Activated CD4-positive, alpha-beta memory T cell treated with anti-CD3 and anti-CD28 coated beads for 36 hours (primary cell): ENCODE measurements at places on chromosomes 5 and 9. TPM values are rescaled to one million over a fixed set of nuclear protein-coding genes. Genes with fewer than 3 reads are reported as not detected.

- no peak overlapping the region for H3K4me3 ChIP-seq
- no peaks in the 10 kb centered on the region for H3K4me1 ChIP-seq
- no peak overlapping the region for H3K27ac ChIP-seq
- H3K27me3 ChIP-seq, result no peaks in the 10 kb centered on the region
Observed at GRCh38 chr9:14136047-14136635, 177.8 kb downstream of the NFIB start.

- H3K4me1 ChIP-seq, result peaks cover 60% of the 10 kb centered on the region
- H3K4me3 ChIP-seq, result peak overlapping the region; percentile 72
- DNase-seq, result no peak
- H3K36me3 ChIP-seq, result peaks cover 23% of the 10 kb centered on the region
Observed at GRCh38 chr9:97919217-97919813, 3.0 kb downstream of the TRMO start.

GRCh38 chr9:25570802-25571201, 107.4 kb downstream of the TUSC1 start:
- no peak overlapping the region for H3K27ac ChIP-seq
- H3K27me3 ChIP-seq, result no peaks in the 10 kb centered on the region
- DNase-seq, result no peak
- H3K36me3 ChIP-seq, result no peaks in the 10 kb centered on the region

DNA sequence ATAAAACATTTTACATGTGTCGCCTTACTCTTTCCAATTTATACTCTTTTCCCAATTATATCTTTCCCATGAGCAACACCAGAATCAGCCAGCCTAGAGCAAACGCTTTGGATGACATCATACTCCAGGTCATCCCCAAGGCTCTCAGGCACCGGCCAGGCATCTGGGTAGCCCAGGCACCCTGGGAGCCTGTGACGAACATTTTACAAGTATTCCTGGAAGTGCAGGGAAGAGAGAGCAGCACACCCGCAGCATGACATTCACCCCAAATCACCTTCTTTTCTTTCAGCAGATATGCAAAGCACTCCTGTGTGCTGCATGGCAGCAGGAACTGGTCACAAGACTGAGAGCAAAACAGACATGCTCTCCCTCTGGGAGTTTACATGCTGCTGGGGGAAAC, 75.7 kb upstream of the SMIM23 start:
- DNase-seq, result no peak
- H3K27ac ChIP-seq, result no peak overlapping the region
- peaks cover 6% of the 10 kb centered on the region for H3K27me3 ChIP-seq
- H3K4me1 ChIP-seq, result no peaks in the 10 kb centered on the region

DNA sequence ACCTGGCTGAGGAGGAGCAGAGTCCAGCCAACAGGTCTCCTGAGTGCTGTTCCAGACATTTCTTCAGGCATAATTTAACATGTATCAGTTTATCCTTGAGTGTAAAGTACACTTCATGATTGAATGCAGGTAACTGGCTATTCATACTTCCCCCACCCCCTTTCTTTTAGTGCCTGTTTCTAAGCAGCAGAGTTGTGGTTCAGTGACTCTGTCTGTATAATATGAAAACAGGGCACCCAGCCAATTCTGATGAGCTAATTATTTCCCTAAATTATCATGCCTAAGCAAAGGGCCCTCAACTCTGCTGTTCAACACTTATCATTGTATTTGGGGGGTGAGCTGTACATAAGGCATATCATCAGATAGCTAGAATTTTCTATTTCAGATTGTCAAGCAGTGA, 51.9 kb upstream of the ZSWIM6 start:
- peaks cover 28% of the 10 kb centered on the region for H3K4me1 ChIP-seq

GRCh38 chr9:631596-631995, 209.9 kb upstream of the DMRT1 start:
- no peak for DNase-seq
- H3K36me3 ChIP-seq, result no peaks in the 10 kb centered on the region
- no peaks in the 10 kb centered on the region for H3K27me3 ChIP-seq
- H3K4me1 ChIP-seq, result peaks cover 25% of the 10 kb centered on the region
- H3K27ac ChIP-seq, result no peak overlapping the region

The DNAH5 gene
- total RNA-seq, result not detected

The KIF24 gene
- total RNA-seq, result 5.7 TPM

- no peaks in the 10 kb centered on the region for H3K27me3 ChIP-seq
- no peak for DNase-seq
- no peaks in the 10 kb centered on the region for H3K4me1 ChIP-seq
- no peaks in the 10 kb centered on the region for H3K36me3 ChIP-seq
- H3K4me3 ChIP-seq, result no peak overlapping the region
Observed at GRCh38 chr9:18215626-18216025, 258.3 kb upstream of the ADAMTSL1 start.

DNA sequence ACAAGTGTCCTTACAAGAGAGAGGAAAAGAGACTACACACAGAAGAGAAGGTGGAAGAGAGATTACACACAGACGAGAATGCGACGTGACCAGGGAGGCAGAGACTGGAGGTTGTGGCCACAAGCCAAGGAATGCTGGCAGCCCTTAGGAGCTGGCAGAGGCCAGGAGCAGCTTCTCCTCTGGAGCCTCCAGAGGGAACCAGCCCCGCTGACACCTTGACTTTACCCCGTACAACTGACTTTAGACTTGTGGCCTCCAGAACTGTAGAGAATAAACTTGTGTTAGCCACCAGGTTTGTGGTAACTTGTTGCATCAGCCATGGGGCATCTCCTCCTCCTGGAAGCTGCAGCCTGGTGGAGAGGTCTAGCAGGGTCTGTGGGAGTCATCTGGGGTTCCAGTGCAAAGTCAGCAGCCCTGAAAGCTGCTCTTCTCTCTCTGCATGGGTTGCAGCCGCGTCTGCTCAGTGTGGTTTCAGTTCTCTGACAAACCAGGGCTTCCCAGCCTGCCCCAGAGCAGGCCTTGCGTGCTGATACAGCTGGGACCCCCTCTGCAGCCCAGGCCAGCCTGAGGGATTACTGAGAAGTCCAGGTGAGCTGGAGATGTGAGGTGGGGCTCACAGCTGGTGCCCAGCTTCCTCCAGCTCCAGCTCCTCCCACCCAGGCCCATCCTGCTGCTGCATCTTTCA, 30.8 kb upstream of the CNOT6 start:
- DNase-seq, result no peak
- H3K4me3 ChIP-seq, result no peak overlapping the region
- no peaks in the 10 kb centered on the region for H3K27me3 ChIP-seq
- H3K4me1 ChIP-seq, result no peaks in the 10 kb centered on the region

DNA sequence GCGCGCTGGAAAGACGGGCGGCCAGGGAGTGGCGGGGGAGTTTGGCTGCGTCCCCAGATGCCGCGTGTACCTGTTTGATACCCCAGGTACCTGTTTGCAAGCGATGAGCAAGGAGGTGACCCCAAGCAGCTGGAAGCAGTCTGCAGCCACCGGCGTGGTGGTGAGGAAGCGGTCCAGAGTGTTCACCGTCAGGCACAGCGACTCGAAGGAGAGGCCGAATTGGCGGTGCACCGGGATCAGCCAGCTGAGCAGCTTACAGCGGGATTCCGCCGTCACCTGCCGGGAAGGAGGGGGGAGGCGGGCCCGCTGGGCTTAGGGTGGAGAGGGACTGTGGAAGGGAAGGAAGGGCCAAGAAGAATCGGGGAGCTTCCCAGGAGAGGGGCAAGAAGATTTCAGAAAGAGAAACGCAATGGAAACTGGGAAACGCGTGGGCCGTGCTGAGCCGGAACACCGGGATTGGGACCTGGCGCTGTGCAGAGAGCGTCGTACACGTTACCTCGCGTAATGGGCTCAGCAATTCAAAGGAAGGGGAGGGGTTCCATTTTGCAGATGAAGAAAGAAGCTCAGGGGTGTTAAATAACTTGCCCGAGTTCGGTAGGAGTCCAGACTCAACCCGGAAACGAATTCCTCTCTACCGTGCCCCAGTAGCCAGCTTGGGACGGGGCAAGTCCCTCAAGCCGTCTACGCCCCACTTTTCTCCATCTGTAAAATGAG, 980 bp downstream of the CCNO start:
- H3K27me3 ChIP-seq, result peaks cover 75% of the 10 kb centered on the region
- H3K4me1 ChIP-seq, result peaks cover 37% of the 10 kb centered on the region

- DNase-seq, result peak; percentile 49
- no peaks in the 10 kb centered on the region for H3K27me3 ChIP-seq
- H3K4me3 ChIP-seq, result no peak overlapping the region
- peak overlapping the region; percentile 43 for H3K27ac ChIP-seq
Observed at GRCh38 chr5:61275841-61276240, 56.2 kb upstream of the ZSWIM6 start.

The SLC46A2 gene
- not detected for total RNA-seq
